ENCODE measurements at places on chromosomes 13 and 19. TPM values are rescaled to one million over a fixed set of nuclear protein-coding genes. Genes with fewer than 3 reads are reported as not detected.

Gene BRME1
- 0.66 TPM for total RNA-seq

Gene ZNF473
- 5.9 TPM for total RNA-seq

- peaks cover 8% of the 10 kb centered on the region for H3K4me1 ChIP-seq
- H3K36me3 ChIP-seq, result no peaks in the 10 kb centered on the region
- H3K27me3 ChIP-seq, result no peaks in the 10 kb centered on the region
- no peak overlapping the region for H3K4me3 ChIP-seq
- no peak overlapping the region for H3K27ac ChIP-seq
Measured at GRCh38 chr13:32001154-32001768, 30.3 kb upstream of the FRY start.

DNA sequence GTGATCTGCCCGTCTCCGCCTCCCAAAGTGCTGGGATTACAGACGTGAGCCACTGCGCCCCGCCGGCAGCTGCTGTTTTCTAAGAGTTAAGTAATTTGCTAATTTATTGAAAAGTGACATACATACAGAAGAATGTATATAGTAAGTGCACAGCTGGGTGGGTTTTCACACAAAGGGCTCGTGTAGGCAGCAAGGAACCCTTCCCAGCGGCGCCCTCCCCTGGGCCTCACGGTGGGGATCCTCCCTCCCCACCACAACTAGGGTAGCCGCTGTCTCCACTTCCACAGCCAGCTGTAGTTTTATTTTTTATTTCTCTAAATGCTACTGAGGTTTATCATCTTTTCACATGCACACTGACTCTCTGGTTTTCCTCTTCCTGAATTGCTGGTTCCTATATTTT, 64.9 kb downstream of the CRYL1 start:
- H3K4me3 ChIP-seq, result no peak overlapping the region
- no peaks in the 10 kb centered on the region for H3K27me3 ChIP-seq
- H3K36me3 ChIP-seq, result no peaks in the 10 kb centered on the region
- no peak overlapping the region for H3K27ac ChIP-seq
- peaks cover 22% of the 10 kb centered on the region for H3K4me1 ChIP-seq

GRCh38 chr13:34933786-34934185, 8.3 kb upstream of the NBEA start:
- H3K27me3 ChIP-seq, result no peaks in the 10 kb centered on the region
- no peaks in the 10 kb centered on the region for H3K4me1 ChIP-seq
- no peak overlapping the region for H3K4me3 ChIP-seq
- no peak for DNase-seq

- no peaks in the 10 kb centered on the region for H3K36me3 ChIP-seq
- H3K4me3 ChIP-seq, result no peak overlapping the region
- no peaks in the 10 kb centered on the region for H3K4me1 ChIP-seq
- peaks cover 68% of the 10 kb centered on the region for H3K27me3 ChIP-seq
Measured at GRCh38 chr19:55419624-55420236, 12.1 kb upstream of the UBE2S start.
